NCI-H510A treated with DMSO at 0.1 percent for 48 hours (cell line): ENCODE measurements at places on chromosomes 11 and 22.
A peak's percentile ranks its signal among the peaks of the same experiment; 100 is the strongest.

- no peak for DNase-seq
Observed at GRCh38 chr11:12402025-12402424, 24.7 kb downstream of the PARVA start.

- DNase-seq: no peak
Observed at GRCh38 chr22:47432683-47433082, 670.2 kb downstream of the TBC1D22A start.

GRCh38 chr22:17734187-17734586, 40.1 kb downstream of the BID start:
- no peak for DNase-seq

- DNase-seq: no peak
Observed at GRCh38 chr22:46875089-46875488, 112.6 kb downstream of the TBC1D22A start.

GRCh38 chr22:49911881-49912625, 6.2 kb downstream of the ALG12 start:
- no peak for DNase-seq

- DNase-seq: no peak
Observed at GRCh38 chr11:96228910-96229309, 114.1 kb downstream of the MAML2 start.

- DNase-seq: no peak
Observed at GRCh38 chr11:2735053-2735589, 35.3 kb upstream of the KCNQ1OT1 start.

GRCh38 chr11:120122924-120123683, 14.8 kb downstream of the TRIM29 start:
- no peak for DNase-seq

GRCh38 chr11:45805305-45806071, 539 bp downstream of the SLC35C1 start:
- no peak for DNase-seq

DNA sequence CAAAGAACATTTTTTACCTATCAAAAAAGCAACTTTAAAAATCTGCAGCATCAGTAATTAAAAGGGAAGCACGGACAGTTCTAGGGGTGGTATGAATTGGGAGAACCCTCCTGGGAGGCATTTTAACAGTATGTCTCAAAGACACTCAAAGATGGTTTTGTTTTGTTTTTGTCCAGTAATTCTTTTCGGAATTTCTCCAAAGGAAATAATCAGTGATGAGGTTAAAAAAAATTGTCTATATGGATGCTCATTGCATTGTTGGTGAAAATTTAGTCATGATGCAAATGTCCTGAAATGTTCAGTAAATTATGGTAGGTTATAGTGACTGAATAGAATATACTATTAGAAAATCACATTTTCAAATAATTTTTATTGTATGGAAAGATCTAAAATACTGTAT, 115.1 kb downstream of the ATXN10 start:
- no peak for DNase-seq

GRCh38 chr11:67544616-67545242, 21.5 kb upstream of the CABP2 start:
- no peak for DNase-seq

DNA sequence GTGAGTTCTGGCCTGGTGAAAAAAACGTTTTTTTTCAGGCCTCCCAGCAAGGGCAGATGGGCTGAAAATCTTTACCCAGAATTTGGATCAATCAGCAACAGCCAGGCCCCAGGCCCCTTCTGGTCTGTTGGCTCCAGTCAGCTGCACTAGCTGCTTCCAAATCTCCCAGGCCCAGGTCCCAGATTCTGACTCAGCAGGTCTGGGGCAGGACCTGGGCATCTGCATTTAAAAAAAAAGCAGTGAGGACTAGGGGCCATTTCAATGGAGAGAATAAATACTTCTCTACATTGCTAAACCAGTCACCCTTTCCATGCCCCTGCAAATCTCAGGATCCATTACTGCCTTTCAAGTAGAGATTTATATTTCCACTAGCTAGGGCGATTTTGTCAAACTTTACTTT, 4.3 kb downstream of the SLC15A3 start:
- DNase-seq: no peak

DNA sequence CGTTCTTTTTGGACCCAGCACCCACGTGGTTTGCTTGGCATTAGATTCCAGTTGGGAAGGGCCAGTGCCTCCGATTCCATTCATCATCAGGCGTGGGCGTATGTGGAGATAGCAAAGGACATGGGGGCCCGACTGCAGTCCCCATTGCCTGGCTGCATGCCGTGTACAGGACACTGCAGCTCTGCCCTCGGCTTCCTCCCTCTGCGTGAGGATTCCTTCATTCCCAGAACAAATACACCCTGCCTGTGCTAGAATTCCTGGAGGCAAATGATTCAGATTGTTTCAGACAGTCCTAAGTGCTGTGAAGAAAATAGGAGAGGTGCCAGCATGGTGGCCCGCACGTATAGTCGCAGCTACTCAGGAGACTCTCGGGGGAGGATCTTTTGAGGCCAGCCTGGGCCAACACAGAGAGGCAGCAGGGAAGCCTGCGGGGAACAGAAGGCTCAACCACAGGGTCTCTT, 15.4 kb downstream of the DERL3 start:
- DNase-seq: no peak

- DNase-seq: no peak
Observed at GRCh38 chr11:63212742-63213141, 30.7 kb downstream of the SLC22A25 start.

- peak; percentile 7 for DNase-seq
Observed at GRCh38 chr11:12008790-12009616, 577 bp upstream of the DKK3 start.

DNA sequence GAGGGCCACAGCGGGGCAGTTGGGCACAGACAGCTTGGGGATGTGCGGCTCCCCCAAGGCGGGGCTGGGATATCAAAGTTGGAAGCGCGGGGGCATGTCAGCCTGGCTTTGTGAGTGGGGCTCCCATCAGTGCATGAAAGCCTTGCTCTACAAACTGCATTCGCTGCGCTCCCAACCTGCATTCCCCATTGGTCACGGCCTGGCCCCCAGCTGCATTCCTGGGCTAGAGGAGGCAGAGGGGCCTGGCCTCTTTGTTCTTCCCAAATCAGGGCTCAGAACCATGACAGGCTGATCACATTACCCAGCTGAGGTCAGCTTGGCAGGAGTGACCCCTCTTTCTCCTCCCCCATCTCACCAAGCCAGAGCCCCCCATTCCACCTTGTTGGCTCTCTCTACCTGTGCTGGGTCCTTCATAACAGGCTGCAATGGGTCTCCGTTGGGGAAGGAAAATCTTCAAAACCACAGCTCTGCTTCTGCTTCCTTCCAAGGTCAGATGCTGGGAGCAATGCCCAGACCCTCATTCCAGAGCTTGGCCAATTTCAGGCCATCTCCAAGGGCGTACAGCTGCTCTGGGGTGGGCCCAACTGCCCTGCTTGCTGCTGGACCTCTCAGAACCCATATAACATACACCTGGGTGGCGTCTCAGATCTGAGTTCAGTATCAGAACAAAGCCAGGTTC, 38.7 kb upstream of the CDON start:
- DNase-seq: no peak

DNA sequence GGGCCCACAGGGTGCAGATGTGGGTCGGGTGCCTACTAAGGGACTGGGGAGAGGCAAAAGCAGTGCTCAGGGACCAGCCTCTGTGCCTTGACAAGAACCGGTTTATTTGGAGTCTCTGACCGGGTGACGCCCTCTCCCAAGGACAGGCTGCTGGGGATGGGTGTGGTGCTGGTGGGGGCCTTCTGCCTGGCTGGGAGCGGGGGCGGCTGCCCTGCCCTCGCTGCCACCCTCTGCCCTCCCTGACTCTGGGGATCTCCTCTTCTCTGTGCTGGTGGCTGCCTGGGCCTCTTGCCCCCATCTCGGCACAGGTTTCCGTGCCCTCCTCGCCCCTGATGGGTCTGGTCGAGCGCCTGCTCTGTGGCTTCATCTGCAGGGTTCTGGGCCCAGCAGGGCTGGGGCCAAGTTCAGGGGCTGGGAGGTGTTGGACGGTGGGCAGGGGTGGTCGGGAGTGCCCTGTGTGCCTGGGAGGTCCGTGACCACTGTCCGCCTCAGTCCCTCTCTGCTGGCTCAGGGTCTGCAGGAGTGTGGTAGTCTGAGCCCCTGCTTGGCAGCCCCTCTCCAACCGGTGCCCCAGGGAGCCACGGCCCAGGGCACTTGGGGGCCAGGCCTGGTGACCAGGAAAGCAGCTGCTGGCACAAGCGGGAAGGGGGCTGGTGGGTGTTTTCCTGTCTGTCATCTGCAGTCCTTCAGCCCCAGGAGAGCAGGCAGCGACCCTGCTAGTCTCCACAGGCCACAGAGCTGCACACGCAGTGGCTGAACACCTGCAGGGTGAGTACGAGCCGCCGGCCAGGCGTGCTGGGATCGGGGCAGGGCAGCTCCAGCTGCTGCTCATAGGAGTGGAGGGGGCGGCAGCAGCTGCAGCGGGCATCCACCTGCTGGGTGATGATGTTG, 23.5 kb downstream of the MUC6 start:
- DNase-seq: peak; percentile 78

DNA sequence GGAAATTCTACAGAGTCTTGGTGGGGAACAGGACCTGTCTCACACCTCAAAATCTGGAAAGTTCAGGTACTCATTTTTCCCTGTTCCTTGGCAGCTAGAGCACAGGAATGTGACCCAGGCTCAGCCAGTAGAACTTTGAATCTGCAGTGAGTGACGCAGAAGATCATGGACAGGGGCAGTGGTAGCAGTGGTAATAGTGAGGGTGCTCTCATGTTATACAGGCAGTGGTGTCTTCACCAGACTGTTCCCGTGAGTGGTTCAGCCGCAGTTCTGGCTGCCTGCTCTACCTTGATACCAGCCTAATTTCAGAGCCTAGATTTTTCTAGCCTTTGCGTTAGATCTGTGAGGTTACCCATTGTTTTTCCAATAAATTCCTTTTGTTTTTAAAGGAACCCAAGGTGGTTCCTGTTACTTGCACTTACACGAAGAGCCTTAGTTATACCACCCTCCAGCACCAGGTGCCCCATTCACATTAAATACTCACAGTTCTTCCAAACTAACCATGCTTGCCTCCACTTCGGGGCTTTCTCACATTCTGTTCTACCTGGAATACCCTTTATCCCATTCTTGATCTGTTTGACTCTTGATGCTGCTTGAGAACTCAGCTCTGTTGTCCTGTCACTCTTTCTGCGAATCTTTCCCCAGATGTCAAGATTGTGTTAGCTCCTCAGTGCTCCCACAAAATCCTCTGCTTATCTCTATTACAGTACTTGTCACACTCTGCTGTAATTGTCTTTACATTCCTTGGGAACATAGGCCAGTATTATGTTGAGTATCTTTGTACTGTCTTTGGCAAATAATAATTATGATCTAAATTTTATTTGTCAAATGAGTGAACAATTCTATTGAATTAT, 47.8 kb downstream of the SWAP70 start:
- no peak for DNase-seq

GRCh38 chr11:35593143-35593542, 25.1 kb upstream of the FJX1 start:
- no peak for DNase-seq

DNA sequence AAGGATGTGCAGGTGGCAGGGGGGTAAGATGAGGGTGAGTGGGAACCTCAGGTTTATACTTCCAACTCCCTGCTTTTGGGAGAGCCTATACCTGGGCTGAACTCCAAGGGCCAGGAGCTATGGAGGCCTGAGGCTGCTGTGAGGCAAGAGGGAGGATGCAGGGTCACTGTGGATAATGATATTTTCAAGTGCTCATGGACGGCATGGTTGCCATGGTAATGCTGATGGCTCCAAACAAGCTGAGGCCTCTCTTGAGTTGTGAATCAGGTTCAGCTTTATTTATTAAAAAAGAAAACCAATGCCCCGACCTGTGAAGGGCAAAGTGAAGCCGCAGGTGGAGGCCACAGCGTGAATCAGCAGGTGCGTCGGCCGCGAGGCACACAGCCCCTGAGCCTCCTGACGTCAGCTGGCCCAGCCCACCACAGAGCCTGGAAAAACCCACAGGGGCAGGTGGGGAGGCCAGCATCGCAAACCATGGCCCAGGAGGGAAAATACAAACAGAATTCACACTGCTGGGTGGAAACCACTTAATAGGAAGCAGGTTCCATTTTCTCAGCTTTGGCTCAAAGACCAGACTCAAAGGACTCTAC, 17.4 kb upstream of the CREB3L1 start:
- DNase-seq: no peak

- DNase-seq: no peak
Observed at GRCh38 chr11:97610000-97610399, 1220.2 kb downstream of the JRKL start.

DNA sequence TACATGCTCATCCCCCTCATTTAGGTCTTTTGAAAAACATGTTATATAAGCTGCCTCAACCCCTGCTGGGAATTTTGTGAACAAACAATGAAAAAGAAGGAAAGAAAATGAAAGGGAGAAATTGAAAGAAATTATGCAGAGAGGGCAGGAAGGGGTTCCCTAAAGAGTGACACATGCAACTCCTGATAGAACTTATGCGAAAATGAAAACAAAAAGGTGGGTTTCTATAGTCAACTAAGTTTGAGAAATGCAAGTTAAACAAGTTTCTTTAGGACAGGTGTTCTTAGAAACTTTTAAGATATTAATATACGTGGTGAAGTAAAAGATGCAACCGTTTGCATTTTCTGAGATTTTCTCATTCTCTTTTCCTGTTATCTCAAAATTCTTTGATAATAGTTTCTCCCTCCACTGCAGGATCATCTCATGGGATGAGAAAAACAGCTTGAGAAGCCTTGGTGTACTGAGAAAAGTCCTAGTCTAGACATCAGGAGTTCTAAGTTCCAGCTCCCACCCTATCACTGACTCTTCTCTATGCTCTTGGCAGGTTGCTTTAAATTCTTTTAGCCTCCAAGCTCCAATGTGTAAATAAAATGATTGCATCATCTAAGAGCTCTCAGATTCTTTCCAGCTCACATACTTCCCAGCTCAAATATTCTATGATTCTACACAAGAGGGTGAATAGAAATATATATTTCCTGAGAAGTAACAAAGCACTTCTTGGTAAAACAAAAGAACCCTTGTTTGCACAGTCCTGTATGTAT, 109.2 kb downstream of the FAM76B start:
- no peak for DNase-seq

DNA sequence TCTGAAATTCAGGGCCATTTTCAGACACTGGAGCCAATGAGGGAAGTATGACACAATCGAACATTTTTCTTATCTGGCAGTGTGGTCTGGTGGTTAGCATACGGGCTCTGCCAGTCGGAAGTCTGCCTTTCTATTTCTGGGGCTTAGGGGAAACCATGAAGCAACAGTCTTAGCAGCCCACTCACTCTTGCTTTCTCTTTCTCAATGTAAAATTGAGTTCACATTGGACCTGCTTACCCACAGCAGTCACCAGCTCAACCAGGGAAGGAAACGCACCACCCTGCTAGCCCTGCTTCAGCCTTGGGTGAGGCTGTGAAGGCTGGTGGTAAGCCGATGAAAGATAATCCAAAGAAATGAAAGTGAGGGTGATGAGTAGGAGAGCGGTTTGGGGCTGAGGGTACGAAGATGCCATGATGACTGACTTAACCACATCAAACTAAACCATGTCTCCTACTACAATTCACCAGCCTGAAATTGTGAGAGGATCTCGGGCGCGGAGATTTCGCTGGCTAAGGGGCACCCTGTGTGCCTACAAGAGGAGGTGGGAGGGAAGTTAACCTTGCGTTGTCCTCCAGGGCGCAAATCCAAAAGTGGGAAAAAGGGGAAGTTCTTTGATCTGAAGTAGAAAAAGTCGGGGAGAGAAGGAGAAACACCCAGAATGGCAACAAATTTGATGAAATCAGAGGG, 2.0 kb upstream of the LMO2 start:
- DNase-seq: no peak
